ENCODE measurements at places on chromosomes 12 and 14.

DNA sequence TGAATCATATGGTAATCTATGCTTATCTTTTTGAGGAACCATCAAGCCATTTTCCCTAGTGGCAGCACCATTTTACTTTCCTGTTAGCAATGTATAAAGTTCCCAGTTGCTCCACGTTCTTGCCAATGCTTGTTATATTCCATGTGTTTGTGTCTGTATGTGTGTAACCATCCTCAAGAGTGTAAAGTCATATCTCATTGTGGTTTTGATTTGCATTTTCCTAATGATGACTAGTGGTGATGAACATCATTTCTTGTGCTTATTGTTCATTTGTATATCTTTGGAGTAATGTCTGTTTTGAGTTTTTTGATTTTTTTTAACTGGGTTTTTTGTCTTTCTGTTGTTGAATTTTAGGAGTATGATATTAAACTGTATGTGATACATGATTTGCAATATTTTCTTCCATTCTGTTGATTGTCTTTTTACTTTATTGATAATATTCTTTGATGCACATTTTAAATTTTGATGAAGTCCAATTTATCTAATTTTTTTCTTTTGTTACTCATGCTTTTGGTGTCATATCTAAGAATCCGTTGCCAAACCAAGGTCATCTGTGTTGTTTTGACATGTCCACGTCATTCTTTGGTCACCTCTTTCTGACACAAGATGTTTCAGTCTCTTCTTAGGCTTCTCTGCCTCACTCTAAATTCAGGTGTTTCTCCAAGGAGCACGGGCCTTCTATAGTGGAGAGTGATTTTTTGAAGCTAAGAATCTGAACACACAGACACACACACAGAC, 36.1 kb downstream of the PPHLN1 start:
- no peak for DNase-seq

- no peak for DNase-seq
Observed at GRCh38 chr12:53186745-53187144, 6.0 kb upstream of the CSAD start.

GRCh38 chr12:56885316-56885715, 48.9 kb downstream of the SDR9C7 start:
- DNase-seq = no peak

GRCh38 chr14:30949651-30950050, 75.3 kb downstream of the COCH start:
- DNase-seq = no peak

DNA sequence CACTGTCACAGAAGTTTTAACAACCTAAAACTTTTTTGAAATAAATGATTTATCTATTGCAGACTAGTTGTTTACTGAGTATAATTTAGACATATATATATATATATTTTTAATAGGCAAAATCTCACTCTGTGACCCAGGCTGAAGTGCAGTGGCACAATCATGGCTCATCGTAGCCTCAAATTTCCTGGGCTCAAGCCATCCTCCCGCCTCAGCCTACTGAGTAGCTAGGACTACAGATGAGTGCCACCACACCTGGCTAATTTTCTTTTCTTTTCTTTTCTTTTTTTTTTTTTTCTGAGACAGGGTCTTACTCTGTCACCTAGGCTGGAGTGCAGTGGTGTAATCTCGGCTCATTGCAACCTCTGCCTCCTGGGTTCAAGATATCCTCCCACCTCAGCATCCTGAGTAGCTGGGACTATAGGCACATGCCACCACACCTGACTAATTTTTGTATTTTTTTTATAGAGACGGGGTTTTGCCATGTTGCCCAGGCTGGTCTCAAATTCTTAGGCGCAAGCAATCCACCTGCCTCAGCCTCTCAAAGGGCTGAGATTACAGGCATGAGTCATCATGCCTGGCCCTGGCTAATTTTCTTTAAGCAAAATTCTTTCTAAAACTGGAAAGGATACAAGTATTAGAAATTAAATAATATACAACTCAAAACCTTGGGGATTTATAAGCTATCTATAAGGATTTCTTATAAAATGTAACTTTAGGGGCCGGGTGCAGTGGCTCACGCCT, 23.1 kb downstream of the EEA1 start:
- DNase-seq = no peak

- no peak for DNase-seq
Observed at GRCh38 chr12:3033539-3033867, 43.7 kb upstream of the TSPAN9 start.

DNA sequence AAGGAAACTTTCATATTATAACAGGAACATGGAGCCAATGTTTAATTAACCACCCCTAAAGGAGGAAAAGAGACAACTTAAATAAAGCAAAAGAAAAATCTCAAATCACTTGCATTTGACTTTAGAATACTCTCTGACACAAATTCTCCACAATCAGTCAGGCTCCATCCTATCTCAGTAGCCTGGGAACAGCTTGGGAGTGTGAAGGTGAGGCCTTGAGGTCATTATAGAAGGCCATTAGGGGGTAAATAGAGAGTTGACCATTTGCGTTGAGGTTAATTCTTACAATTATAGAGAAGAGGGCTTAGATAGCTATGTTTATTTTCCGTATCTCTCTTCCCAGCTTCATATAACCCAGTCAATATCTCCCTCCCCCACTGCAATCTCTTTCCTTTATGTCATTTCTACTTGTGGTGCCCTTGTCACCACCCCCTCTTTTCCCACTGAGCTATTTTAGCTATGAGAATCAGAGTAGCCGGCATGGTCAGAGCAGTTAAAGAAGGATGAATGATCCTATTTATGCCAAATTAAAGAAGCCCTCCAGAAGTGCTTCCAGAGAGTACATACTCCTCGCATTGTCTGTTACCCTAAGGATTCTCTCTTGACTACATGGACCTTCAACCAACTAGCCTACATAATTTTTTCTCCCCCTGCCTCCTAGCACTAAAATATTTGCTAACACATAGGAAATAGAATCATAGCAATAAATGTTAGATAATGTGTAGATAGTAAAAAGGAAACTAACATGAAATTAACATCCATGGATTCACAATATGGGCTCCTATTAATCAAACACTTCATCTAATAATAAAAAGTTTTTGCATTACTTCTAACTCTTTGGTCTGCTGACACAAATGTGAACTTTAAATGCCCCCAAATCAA, 135.2 kb upstream of the KRR1 start:
- DNase-seq = no peak

DNA sequence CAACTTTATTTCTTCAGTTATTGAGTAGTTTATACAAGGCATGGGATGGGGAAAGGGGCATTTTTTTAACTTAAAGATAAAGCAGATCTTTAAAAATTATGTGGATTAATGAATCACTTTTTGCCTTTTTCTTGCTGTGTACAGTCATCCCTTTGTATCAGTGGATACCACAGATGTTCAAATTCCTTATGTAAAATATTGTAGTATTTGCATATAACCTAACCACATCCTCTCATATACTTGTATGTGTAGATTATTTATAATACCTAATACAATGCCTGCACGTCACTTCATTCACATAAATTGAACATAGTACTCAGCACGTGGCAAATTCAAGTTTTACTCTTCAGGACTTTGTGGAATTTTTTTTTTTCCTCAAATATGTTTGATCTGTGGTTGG, 66.5 kb upstream of the MON2 start:
- no peak for DNase-seq

All from central memory CD8-positive, alpha-beta T cell (primary cell).